ENCODE measurements at places on chromosomes 4 and X.
A peak's percentile ranks its signal among the peaks of the same experiment; 100 is the strongest.

- no peak for DNase-seq
Measured at GRCh38 chr4:113604955-113605354, 156.6 kb downstream of the CAMK2D start.

DNA sequence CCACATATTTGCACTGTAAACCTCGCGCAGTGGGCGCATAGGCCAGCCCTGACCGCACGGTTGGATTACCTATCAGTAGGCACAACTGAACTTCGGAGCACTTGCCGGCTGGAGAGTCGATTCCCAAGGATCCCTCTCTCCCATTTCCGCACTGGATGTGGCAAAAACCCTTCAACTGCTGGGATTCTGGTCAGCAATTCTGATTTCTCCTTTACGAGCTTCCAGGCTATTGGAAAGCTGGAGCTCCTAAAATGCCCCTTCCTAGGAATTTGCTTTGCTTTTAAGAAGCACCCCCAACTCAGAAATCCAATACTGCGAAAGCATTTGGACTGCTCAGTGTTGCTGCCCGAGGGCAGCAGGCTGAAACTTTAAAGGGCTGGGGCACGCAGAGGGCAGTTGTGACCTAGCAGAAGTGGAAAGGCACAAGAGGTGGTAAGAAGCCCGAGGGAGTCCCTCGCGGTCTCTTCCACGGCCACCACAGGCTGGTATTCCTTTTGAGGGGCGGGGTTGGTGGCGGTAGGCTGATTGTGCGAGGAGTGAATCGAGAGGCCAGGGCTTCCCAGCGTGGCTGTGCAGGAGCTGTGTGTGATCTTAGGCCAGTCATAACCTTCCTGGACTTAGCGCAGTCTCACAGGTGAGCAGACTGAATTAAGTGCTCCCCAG is 1.6 kb downstream of the ZAR1 start:
- DNase-seq, result no peak

GRCh38 chr4:164606478-164606877 is 147.5 kb upstream of the SMIM31 start:
- no peak for DNase-seq

- no peak for DNase-seq
Measured at GRCh38 chr4:27003642-27004113, 143.0 kb downstream of the STIM2 start.

GRCh38 chr4:48190839-48191238 is 56.8 kb upstream of the TXK start:
- DNase-seq, result no peak

DNA sequence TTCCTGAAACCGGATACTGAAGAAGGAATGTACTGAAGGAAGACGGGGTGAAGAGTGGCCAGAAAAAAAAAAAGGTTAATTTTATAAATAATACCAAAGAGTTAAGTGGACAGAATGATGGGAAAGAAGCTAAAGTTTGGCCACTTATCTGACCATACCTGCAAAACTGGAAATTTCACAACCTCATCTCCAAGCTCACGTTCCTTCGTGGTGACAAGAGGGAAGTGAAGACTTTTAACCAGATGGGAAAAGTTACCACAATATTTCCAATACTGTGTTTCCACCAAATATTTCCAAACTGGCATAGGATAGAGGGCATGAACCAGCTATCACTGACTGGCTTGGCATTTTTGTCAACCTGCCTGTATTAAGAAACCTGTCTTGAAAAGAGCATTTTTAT is 56.4 kb downstream of the MAML3 start:
- DNase-seq, result no peak

- no peak for DNase-seq
Measured at GRCh38 chr4:6194458-6195195, 5.7 kb downstream of the JAKMIP1 start.

GRCh38 chr4:47532658-47533057 is 47.6 kb downstream of the ATP10D start:
- DNase-seq, result no peak

- DNase-seq, result no peak
Measured at GRCh38 chrX:130896026-130896425, 7.0 kb downstream of the ENOX2 start.

DNA sequence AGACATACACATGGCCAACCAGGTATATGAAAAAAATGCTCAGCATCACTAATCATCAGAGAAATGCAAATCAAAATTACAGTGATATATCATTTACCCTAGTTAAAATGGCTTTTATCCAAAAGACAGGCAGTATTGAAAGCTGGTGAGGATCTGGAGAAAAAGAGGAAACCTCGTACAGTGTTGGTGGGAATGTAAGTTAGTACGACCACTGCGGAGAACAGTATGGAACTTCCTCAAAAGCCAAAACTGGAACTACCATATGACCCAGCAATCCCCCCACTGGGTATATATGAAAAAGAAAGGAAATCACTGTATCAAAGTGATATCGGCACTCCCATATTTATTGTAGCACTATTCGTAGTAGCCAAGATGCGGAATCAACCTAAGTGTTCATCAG is 23.4 kb downstream of the ABHD18 start:
- no peak for DNase-seq

GRCh38 chr4:153579410-153579809 is 104.7 kb upstream of the TLR2 start:
- no peak for DNase-seq

DNA sequence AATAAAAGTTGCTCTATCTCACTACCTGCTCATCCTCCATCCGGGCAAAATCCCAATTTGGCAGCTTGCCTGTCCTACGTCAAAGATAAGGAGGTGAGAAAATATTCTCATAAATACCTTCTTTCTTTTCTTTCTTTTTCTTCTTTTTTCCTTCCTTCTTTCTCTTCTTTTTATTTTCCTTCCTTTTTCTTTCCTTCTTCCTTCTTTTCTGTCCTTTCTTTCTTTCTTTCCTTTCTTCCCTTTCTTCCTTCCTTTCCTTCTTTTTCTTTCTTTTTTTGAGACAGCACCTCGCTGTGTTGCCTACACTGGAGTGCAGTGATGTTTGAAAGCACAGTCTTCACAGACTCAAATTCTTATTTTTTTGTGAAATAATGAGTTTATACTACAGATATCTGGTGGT is 38.6 kb upstream of the NKAP start:
- DNase-seq, result no peak

DNA sequence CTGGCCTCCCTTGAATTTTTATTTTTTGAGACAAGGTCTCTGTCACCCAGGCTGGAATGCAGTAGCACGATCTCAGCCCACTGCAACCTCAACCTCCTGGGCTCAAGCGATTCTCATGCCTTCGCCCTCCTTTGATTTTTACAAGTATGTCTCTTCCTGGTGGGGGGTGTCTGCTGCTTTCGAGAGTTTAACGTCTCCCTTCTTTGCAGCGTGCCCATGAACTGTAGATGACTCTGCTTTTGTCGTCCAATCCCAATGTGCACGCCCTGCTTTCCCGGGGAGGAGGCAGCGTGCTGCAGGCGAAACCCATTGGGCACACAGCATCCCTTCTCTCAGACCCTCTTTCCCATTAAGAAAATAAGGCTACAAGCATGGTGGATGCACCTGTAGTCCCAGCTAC is 7.0 kb downstream of the PRKX start:
- no peak for DNase-seq

GRCh38 chr4:106231931-106232330 is 84.1 kb downstream of the TBCK start:
- DNase-seq, result no peak

DNA sequence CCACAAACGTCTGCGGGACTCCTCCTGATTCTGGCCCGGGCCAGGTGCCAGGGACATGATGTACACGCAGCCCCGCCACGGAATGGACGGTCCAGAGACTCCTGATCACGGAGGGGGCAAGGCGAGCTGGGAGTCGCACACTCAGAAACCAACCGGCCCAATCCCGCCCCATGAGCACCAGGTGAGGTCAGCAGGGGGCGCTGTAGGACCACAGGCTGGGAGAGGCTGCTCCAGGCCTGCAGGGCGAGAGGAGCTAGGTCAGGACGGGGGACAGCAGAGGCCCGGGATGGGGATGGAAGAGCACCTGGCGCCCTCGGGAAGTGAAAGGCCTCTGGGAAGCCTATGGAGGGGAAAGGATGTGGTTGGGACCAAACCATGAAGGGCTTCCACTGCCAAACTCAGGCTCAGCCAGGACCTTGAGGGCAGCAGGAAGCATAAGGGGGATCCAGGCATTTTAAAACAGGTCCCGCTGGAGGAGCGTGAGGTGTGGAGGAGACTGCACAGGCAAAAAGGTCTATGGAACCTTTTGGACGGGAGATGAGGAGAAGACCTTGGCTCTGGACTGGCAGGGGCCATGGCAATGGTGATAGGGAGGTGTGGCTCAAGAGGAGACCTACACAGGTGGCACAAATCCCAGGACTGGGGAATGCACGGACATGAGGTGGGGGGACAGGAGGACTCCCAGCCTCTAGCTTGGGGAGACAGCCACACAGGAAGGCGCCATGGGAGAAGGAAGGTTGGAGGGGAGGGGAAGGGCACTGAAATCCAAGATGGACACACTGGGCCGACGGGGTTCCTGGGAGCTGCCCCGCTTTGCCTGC is 79.2 kb downstream of the MTMR1 start:
- DNase-seq, result peak; percentile 88

GRCh38 chr4:86706923-86707597 is 112.9 kb downstream of the PTPN13 start:
- DNase-seq, result no peak

GRCh38 chr4:164304101-164304639 is 449.8 kb upstream of the SMIM31 start:
- DNase-seq, result no peak

DNA sequence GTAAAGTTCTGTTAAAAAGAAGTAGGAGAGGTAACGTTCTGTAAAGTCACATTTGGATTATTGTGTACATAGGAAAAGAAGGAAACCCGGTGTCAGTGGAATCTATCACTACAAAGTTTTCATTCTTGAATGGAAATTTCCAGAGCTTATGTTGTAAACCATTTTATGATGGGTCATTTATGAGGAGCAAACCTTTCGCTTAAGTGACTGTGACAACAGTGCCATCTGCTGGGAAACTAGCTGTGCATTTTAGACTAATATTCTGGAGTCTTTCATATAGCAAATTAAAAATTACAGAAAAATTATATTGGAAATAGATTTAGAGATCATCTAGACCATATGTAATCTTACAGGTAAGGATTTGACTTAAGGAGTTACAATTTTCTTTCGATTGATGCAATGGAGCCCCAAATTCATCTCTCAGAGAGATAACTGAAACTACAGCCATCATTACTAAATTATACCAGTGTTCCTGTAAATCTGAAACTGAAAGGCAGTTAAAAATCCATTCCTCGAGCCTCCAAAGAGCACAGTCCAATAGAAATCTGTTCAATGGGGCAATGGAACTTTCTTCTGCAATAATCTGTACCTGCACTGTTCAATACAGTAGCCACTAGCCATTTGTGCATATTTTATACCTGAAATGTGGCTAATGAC is 26.9 kb downstream of the ASB9 start:
- DNase-seq, result peak; percentile 34

- DNase-seq, result no peak
Measured at GRCh38 chrX:47900833-47901232, 64.1 kb downstream of the ZNF81 start.
